Stimulated activated CD8-positive, alpha-beta memory T cell treated with anti-CD3 and anti-CD28 coated beads, Interleukin-15, amount 100 ng/mL, for 48 hours (primary cell): ENCODE measurements at places on chromosomes 16 and 17.

GRCh38 chr17:34318474-34318873 lies 761 bp upstream of the CCL8 start:
- DNase-seq, result no peak

DNA sequence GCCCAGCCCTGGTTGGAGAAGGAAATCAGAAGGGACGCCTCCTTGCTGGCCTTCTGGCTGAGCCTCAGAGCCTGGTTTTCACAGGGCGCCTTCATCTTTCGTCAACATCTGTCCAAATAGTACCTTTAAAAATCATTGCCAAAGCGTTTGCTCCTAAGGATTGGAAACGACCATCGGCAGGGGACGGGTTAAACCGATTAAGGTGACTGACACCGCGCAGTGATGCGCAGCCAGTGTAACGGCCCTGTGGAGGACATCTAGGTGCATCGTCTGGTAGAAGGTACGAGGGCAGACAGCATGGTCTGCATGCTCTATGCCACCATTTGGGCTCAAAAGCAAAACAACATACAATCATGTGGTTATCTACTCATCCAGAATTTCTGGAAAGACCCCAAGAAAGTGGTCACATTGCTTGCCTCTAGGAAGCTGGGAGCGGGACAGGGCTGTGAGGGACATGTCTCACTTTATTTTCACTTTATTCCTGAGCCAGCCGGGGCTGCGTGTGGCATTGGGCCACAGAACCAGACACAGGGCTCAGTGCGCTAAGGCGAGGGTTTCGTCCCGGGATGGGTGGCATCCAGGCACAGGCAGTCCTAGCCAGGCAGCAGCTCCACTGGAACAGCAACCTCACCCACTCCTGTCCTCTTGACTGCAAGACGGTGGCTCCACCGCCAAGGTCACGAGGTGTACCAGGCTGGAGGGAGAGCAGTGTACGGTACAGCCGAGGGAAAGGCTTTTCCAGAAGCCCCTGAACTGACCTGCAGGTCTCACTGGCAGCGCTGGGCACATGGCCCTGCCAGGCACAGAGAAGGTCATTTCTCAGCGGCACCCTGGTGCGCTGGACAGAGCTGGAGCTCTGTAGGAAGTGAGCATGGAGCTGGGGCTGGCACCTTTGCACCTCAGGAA lies 40.9 kb upstream of the JPH3 start:
- DNase-seq, result no peak

DNA sequence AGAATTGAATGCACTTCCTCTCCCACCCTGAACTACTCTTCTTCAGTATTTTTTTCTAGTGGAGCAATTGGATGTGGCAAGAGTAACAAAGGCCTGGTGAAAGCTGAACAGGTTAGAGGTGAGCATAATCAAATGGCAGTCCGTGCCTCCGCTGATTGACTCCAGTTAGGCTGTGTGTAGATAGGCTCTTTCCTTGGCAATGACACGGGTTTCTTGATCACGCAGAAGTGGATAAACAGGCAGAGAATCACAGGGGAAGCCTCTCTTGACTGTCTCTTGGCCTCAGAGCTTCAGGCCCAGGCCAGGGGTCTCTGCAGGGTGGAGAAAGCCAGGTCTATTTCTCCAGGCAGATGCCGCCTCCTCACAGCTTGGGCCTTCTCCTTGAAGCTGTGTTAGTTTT lies 4.2 kb downstream of the CD300LB start:
- DNase-seq, result no peak

DNA sequence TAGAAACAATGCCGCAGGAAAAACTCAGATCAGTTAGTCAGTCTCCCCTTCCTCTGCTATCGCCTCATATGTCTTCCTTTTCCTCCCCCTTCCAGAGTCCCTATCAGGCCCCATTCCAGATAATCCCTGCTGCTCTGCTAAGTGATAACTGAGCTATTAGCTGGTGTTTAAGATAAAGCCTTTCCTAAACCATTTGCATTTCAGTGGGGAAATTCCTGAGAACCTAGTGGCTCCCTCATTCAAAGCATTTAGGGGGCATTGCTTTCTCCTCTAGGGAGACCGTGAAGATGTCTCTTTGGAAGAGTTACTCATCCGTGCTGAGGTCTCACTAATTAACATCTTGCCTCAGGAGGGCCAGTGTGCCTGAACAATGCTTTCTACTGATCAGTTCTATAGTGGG lies 401.6 kb downstream of the NPIPA7 start:
- DNase-seq, result no peak

DNA sequence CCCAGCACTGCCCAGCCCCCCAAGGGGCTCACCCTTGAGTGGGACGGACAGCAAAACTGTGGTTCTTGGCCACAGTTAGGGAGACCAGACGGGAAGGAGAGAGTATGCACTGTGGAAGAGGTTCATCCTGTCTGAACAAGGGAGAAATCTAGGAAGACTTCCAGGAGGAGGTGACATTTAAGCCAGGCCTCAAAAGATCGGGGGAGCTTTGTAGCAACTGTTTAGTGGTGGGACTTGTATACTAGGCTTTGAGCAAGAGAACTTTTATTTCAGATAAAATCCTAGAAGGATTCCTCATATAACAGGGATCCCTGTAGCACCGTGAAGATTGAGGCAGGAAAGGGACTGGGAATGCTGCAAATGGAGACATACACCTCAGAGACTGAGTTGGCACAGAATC lies 30.8 kb downstream of the SREBF1 start:
- no peak for DNase-seq

GRCh38 chr16:54370278-54371040 lies 83.9 kb upstream of the IRX3 start:
- DNase-seq, result no peak

DNA sequence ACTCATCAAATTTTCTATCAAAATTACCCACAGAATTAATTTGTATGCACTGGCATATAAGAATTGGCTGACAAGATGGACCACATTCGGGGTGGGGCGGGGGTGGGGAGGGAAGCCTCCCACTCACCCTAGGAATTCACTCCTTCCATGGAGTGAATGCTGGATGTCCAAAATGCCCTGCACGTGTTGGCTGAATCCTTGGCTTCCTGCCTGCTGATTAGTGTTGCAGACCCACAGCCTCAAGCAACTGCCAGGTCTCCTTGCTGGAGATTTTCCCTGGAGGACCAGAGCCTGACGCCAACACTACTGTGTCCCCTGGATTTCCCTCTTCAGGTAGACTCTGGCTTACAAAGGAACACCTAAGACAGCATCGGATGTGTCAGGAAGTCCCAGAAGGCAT lies 575.7 kb upstream of the CDH11 start:
- no peak for DNase-seq

DNA sequence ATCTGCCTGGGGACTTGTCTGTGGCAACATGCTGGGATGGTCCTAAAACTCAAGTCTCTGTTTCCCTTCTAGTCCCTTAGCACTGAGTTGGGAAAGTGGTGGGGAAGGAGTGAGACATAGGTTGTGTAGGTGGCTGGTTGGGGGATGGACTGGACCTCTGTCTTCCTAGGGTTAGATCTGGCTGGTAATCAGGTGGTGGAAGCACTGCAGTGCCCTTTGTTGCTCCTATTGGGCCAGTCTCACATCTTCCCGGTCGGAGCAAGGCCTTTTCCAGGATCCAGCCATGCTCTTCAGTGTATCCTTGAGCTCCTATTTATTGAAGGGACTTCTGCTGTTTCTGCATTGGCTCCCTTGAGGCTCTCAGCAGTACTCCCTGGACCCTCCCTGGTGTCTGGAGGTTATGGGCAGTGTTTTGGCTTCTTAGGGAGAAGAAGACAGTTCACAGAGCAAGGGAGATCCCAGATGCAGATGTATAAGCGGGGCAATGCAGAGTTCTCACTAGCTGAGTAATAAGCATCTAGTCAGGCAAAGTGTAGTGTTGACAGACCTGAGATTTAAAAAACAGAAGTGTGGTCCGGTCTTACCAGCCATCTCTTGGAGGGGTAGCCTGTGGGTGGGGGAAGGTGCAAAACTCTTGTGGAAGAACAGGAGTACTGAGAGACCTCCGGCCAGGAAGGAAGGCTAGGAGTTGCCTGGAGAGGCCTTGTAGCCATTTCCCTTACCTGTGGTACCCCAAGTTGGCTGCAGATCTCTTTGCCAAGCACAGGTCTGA lies 1.3 kb upstream of the NUTF2 start:
- no peak for DNase-seq

DNA sequence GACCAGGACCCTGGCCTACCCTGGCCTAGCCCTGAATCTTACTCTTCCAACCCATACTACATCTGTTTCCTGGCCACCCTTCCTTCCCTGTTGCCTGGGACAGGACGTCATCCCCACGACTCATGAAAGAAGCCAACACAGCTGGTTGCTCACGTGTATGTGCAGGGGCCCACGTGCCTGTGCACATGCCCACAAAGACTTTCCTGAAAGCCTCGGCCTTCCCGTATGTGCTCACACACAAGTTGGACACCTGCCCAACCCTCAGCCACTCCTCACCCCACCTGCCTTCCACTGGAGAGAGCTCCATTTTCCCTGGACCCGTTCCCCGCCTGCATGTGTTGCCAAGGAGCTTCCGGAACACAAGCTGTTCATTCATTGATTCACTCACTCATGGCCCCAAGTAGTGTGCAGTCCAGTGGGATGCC lies 7.0 kb downstream of the PLXDC1 start:
- no peak for DNase-seq

GRCh38 chr16:68310774-68311511 lies at the start of the genes PRMT7 and SLC7A6OS:
Gene PRMT7 (plus strand): TSS chr16:68311019. CDS start chr16:68315980, 4,961 bp downstream.
Gene SLC7A6OS (minus strand): TSS chr16:68310946. CDS start chr16:68310926, 20 bp downstream.
- peak; percentile 92 for DNase-seq
